Right atrium auricular region (tissue), 2 donors: ENCODE measurements at places on chromosomes 12 and 14. TPM values are rescaled to one million over a fixed set of nuclear protein-coding genes. Genes with fewer than 3 reads are reported as not detected.

DNA sequence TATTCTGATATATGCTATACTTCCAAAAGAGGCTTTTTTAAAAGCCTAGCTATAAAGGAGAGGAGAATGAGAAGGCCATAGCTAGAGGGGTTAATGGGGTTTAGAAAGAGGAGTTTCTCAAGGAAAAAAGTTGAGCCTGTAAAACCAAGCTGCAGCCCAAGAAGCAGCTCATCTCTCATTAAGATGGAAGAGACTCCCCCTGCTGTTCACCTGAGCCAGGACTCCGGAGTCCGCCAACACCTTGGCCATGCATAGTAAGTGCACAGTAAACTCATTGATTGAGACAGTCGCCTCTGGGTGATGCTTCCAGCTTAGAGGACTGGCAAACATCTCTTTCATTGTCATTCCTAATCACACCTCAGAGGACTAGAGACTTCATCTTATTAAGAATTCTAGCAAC lies 46.2 kb downstream of the ANO2 start:
- H3K27me3 ChIP-seq: no peaks in the 10 kb centered on the region
- H3K27ac ChIP-seq: no peak overlapping the region
- peak; percentile 49 for DNase-seq
- H3K36me3 ChIP-seq: no peaks in the 10 kb centered on the region

AKAP5 gene
- not detected for total RNA-seq

SYNE3 gene
- total RNA-seq: 8.2 TPM

CPNE6 gene
- total RNA-seq: 0.24 TPM

- no peak overlapping the region for H3K27ac ChIP-seq
- no peaks in the 10 kb centered on the region for H3K27me3 ChIP-seq
- no peaks in the 10 kb centered on the region for H3K36me3 ChIP-seq
- H3K4me3 ChIP-seq: no peak overlapping the region
- no peaks in the 10 kb centered on the region for H3K4me1 ChIP-seq
Observed at GRCh38 chr12:80087486-80088213, 11.7 kb upstream of the OTOGL start.

PLXNC1 gene
- total RNA-seq: 3.0 TPM

DNA sequence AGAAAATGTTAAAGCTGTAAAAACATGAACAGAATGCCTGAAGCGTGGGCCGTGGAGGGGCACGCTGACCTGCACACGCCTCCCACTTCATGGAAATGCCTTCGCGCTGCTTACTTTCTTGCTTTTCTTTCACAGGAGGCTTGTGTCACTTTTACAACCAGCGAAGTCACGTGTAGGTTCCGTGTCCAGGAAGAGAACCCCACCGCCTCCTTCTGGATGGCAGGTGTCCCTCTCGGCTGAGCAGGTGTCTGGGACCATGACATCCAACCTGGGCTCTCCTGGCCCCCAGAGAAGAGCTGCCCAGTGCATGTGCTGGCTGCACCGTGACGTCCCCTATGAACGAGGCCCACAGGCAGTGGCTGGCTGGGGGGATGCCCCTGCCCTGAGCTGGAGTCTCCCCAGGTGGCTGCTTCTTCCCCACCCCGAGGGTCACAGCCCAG lies 345.0 kb upstream of the SFSWAP start:
- no peaks in the 10 kb centered on the region for H3K36me3 ChIP-seq
- H3K4me3 ChIP-seq: no peak overlapping the region
- no peaks in the 10 kb centered on the region for H3K4me1 ChIP-seq
- no peak overlapping the region for H3K27ac ChIP-seq

GRCh38 chr14:40760704-40761103 lies 846.0 kb upstream of the LRFN5 start:
- H3K27me3 ChIP-seq: no peaks in the 10 kb centered on the region
- H3K4me1 ChIP-seq: no peaks in the 10 kb centered on the region
- no peak overlapping the region for H3K27ac ChIP-seq

- DNase-seq: no peak
- H3K27ac ChIP-seq: no peak overlapping the region
- H3K27me3 ChIP-seq: no peaks in the 10 kb centered on the region
Observed at GRCh38 chr12:112431965-112432364, 13.2 kb downstream of the PTPN11 start.

- H3K36me3 ChIP-seq: no peaks in the 10 kb centered on the region
- no peak overlapping the region for H3K4me3 ChIP-seq
- no peaks in the 10 kb centered on the region for H3K27me3 ChIP-seq
- no peaks in the 10 kb centered on the region for H3K4me1 ChIP-seq
- no peak for DNase-seq
Observed at GRCh38 chr14:33163600-33163999, 224.9 kb downstream of the NPAS3 start.

GRCh38 chr12:117361347-117361751 lies at the start of gene NOS1:
Gene NOS1 (minus strand): TSS chr12:117361626. CDS start chr12:117331069, 30,557 bp downstream.
- no peaks in the 10 kb centered on the region for H3K27me3 ChIP-seq
- no peak for DNase-seq
- no peak within 1 kb of the TSS for H3K27ac ChIP-seq
- no peaks in the 10 kb centered on the region for H3K4me1 ChIP-seq
- no peak within 1 kb of the TSS for H3K4me3 ChIP-seq

MUCL1 gene
- total RNA-seq: not detected

DNA sequence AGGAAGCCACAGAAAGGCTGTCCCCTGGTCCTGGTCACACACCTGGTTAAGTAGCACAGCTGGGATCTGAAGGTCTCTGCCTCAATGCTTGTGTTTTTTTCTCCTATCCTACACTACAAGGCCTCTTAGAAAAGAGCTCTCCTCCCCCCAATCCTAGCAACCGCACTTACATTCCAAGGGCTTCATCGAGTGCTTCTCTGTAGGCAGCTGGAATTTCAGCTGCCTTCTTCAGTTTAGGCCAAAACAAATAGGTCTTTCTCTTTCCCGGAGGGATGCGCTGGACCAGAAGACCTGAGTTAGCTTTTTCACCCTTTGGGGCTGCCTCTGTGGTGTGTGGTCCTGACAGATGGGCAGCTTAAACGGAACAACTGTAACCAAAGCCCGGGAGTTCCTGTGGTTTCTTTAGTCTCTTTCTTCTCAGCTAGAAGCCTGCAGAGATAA lies 109.7 kb downstream of the GPATCH2L start:
- no peak overlapping the region for H3K27ac ChIP-seq
- no peaks in the 10 kb centered on the region for H3K27me3 ChIP-seq

- no peak overlapping the region for H3K27ac ChIP-seq
- no peaks in the 10 kb centered on the region for H3K27me3 ChIP-seq
- peaks cover 6% of the 10 kb centered on the region for H3K4me1 ChIP-seq
- no peak overlapping the region for H3K4me3 ChIP-seq
Observed at GRCh38 chr12:100279607-100280244, 12.7 kb downstream of the SCYL2 start.

CLEC6A gene
- not detected for total RNA-seq

DNA sequence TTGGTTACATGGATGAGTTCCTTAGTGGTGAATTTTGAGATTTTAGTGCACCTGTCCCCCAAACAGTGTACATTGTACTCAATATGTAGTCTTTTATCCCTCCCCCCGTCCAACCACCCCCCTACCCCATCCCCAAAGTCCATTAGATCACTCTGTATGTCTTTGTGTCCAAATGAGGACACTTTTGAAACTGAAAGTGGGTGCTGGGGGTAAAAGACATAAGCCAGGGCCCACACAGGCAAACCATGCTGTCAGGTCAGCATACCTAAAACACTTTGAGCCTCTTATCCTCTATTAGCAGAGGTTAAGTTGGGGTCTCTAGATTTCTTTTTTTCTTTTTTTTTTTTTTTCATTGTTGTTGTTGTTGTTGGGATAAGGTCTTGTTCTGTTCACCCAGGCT lies 31.3 kb upstream of the KICS2 start:
- H3K36me3 ChIP-seq: no peaks in the 10 kb centered on the region
- H3K27me3 ChIP-seq: no peaks in the 10 kb centered on the region
- no peaks in the 10 kb centered on the region for H3K4me1 ChIP-seq
- DNase-seq: no peak
- H3K27ac ChIP-seq: peak overlapping the region; percentile 4
- H3K4me3 ChIP-seq: no peak overlapping the region

DNA sequence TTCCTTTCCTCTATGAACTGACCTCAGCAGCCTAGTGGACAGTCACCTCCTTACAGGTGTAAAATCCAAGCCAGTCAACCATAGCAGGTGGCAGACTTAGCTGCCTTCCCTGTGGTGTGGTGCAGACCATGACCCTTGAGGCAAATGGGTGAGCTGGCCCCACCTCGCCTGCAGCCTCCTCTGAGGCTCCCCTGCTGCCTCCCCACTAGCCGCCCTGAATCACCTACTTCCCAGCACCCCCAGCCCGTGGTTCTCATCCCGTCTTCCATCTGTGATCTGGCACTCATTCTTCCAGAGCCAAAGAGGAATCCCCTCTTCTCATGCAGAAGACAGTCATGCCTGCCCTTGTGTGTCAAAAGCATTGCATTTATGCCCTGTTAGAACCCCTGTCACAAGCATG lies 34.4 kb upstream of the TSPAN9 start:
- H3K4me1 ChIP-seq: peaks cover 34% of the 10 kb centered on the region
- peaks cover 17% of the 10 kb centered on the region for H3K36me3 ChIP-seq
- H3K27me3 ChIP-seq: no peaks in the 10 kb centered on the region
- no peak overlapping the region for H3K27ac ChIP-seq
- no peak for DNase-seq
